ENCODE measurements at places on chromosomes 3 and 15.
A peak's percentile ranks its signal among the peaks of the same experiment; 100 is the strongest.

DNA sequence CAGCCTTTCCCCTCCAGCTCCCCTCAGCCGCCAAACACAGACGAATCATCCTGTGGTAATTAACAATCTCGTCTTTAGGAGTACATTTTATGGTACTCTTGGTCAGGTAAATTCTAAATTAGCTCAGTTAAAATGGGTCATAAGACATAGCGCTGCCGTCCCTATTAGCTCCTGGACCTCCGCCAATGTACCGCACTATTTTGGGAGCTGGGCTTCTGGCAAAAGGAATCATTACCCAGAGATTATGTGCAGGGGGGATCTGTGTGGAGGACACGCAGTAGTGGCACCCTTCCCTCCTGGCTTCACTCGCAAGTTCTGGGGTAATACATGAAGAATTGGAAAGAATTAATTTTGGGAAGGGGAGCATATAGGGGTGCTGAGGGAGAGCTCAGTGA, 68.6 kb upstream of the ONECUT1 start:
- DNase-seq: no peak

DNA sequence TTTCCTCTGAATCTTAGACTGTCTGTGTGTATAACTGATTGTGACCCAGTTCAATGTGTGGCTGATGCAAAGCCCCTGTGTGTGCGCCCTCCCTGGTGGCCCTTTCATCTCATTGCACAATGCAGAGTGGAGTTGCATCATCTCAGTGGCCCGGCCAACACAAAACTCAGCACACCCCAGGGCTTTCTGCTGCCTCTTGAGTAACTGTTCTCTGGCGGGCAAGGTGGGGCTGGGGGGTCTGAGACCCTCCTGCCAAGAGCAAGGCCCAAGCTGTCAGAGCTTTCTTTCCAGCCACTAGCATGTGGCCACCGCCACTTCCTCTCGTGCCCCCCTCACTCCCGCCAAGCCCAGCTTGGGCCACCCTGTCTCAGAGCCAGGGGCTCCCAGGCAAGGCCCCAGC, 80.7 kb upstream of the ALDH1L1 start:
- DNase-seq: peak; percentile 87

GRCh38 chr3:53028641-53029040, 17.2 kb downstream of the SFMBT1 start:
- DNase-seq: no peak

GRCh38 chr3:154864947-154865346, 215.2 kb upstream of the MME start:
- no peak for DNase-seq

DNA sequence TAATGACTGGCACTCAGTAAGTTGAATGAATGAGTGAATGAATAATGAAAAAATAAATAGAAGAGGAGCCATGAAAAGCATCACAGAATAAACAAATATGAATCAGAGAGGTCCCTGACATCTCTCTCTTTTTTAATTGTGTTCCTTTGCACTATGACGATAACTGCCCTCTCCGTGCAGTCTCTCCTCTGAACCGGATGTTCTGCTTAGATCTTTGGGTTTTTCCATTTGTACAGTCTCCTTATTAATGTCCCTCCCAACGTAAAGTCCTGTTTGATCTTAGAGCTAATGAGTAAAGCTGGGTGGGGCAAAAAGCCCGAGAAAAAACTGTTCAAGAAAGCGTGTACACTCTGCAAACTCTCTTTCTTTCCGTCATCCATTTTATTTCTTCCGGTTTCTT, 28.3 kb upstream of the BHLHE40 start:
- DNase-seq: no peak

- DNase-seq: no peak
Measured at GRCh38 chr3:167776066-167776685, 40.7 kb downstream of the SERPINI1 start.

DNA sequence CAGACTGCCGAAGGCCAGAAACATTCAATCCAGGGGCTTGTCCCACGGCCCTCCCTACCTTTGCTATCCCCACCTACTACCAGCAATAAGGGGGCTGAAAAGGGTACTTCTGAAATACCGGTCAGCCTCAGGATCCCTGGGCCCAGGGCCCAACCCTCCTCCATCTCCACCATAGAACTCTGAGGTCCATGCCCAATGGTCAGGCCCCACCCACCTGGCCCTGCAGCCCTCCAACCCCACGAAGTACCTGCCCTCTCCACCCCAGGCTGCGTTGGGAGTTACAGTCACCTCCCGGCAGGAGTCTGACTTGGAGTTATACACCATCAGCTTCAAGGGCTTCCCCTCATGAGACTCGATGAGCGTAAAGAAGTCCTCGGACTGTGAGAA, 6.9 kb downstream of the GORASP1 start:
- no peak for DNase-seq

DNA sequence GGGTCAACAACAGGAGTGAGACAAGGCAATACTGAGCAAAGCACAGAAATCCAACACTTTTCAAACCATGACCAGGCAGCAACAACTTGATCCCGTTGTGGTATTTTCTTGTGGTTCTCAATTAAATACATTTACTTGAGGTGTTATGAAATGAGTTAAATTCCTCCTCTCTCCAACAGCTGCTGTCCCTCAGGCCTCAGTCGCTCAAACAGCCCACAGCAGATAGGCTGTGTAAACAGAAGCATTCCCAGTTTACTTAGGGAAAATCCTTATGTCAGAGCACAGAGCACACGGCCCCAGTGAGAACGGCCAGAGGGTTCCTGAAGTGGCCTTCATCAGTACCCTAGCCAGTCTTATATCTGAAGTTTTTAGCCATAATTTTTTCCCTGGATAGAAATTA, 359.9 kb downstream of the AGBL1 start:
- no peak for DNase-seq

GRCh38 chr15:90572893-90573292, 43.2 kb downstream of the CRTC3 start:
- no peak for DNase-seq

DNA sequence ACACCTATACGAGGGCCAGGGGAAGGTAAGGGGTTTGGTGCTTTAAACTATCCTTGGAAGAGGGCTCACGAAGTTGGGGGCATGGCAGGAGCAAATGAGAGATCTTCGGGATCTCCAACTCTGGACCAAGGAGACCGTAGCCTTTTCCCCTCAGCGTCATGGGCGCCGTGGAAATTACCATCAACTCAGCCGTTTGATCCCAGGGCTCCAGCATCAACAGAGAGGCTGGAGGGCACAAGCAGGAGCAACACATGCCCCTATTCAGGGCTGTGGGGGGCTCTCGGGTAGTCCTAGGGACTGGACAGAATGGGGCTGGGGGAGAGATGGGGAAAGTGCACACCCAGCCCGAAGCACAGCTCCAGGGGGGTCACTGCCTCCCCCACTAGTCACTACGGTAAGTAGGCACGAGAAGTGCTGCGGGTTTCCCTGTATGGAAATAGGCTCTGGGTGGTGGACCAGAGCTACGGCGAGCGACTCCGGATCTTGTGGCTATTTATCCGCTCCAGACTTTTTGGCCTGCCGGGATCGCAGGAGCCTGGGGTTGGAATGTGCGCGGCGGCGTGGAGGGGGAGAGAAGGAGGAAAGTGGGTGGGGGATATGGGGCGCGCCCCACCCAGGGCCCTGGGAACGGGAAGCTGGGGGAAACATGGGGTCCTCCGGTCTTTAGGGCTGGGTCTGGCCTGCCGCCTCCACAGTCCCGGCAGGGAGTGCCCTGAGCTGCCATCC, 539 bp upstream of the LAMB2 start:
- DNase-seq: peak; percentile 92

DNA sequence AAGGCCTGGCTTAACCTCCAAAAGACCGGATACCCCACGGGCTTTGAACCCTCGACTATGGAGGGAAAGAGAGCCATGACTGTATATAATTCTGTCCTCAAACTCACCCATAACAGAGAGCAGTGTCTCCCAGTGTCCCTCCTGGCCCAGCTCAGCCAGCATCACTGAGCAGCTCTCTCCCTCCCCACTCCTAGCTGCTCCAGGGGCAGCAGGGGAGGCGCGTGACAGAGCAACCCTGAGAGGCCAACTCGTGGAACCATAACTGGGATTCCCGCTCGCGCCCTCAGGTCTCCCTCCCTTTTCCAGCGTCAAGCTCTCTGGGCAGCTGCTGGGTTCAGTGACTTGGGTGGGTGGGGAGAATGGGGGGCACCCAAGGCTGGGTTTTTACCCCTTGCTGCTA, 561 bp upstream of the CPLX3 start:
- no peak for DNase-seq

DNA sequence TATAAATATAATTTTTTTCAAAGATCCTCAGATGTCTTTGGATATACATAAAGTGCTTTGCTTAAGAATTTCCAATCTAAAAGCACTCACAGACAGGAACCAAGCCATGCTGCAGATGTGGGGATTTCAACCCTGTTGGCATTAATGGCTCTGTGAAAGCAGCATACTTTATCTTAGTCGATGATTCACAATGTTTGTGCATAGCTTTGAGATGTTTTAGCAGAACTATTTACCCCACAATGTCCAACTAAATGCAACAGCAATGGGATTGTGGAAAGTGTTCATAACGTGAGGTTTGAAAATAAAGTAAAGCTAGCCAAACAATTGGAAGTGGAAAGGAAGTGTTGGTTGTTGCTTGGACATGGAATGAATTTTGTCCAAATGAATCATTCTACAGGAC, 371.4 kb downstream of the SOX2 start:
- DNase-seq: peak; percentile 23

DNA sequence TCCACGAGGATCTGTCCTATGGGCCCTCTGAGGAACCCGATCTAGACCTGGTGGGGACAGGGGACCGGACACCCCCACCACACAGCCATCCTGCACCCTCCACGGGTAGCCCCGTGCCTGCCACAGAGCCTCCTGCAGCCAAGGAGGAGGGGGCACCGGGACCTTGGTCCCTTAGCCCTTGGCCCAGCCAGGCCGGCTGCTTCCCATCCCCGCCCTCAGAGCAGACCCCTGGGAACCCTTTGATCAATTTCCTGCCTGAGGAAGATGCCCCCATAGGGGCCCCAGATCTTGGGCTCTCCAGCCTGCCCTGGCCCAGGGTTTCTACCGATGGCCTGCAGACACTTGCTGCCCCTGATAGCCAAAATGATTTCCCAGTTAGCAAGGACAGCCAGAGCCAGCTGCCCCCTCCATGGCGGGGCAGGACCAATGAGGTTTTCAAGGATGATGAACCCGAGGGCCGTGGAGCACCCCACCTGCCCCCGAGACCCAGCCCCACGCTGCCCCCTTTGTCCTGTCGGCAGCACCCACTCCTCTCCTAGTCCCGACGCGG, 91.5 kb downstream of the TBC1D2B start:
- no peak for DNase-seq

DNA sequence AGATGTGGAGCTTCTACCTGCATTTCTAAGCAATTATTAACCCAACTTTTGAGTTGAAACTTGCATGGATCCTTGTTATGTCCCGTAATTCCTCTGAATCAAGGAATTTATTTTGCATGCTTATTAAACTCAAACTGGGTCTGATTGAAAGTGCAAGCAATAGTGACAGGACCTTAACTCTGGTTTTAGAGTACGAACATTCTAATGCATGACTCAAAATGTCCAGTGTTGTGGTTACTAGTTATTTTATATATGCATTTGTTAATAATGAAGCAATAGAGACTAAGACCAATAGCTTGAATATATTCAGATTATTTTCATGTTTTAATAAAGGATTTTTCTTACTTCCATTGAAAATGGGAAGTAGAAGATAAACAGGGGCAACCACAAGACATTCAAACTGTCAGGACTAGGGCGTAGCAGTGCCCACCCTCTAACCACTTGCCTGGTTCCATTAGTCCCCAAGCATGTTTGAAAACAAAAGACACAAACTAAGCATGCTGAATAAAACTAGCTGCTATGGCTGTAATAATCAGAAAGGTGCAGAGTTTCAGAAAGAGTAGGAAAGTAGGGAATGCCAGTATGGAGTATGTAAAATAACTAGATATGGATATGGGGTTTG, 28.1 kb downstream of the OIP5 start:
- DNase-seq: no peak

DNA sequence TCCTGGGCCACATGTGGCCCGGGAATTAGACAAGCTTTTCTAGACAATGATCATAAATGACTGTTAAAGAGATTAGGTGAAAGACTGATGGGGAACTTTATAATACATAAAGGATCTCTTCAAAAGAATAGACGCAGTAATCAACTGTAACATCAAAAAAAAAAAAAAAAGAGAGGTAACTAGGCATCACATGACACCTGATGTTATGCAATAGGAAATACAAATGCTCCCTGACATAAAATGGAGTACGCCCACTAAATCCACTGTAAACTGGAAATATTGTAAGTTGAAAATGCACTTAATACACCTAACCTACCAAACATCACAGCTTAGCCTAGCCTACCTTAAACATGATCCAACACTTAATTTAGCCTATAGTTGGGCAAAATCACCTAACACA, 27.2 kb downstream of the GSK3B start:
- no peak for DNase-seq

GRCh38 chr15:50044406-50044805, 74.6 kb downstream of the ATP8B4 start:
- no peak for DNase-seq

DNA sequence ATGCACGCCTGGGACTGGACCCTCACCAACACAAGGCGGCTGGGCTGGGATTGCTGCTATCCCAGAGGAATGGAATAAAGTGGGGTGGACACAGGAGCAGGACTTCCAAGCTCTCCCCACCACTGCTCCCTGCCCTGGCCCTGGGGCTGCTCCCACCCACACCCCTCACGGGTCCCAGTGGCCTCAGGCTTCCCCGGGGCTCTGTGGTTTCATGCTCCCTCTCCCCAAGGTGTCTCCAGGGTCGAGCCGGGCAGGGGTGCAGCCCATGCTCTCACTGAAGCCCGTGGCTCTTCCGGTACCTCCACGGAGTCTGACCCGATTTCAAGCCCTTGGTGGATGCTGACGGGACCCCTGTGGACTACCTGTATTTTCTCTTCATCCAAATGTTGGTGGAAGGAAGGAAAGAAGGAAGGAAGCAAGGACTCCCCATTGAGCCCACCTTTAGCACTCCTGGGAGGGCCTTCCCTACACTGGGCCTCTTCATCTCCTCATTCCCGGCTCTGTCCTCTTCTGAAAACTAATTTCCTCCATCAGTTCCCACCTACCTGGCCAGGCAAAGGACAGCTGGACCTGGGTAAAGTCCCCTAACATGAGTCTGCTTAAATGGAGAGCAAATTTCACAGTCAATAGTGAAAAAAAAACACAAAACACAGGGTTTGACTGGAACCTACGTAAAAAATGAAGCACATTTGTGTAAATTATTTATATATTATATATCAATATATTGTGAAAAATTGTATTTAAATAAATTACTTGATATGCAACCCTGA, 44.0 kb upstream of the PCSK6 start:
- DNase-seq: no peak
